HepG2 (cell line): ENCODE measurements at places on chromosomes 6 and 20. TPM values are rescaled to one million over a fixed set of nuclear protein-coding genes. Genes with fewer than 3 reads are reported as not detected.

Gene SLC22A7
- polyA plus RNA-seq, result 5.3 and 12.3 TPM in 2 replicates

DNA sequence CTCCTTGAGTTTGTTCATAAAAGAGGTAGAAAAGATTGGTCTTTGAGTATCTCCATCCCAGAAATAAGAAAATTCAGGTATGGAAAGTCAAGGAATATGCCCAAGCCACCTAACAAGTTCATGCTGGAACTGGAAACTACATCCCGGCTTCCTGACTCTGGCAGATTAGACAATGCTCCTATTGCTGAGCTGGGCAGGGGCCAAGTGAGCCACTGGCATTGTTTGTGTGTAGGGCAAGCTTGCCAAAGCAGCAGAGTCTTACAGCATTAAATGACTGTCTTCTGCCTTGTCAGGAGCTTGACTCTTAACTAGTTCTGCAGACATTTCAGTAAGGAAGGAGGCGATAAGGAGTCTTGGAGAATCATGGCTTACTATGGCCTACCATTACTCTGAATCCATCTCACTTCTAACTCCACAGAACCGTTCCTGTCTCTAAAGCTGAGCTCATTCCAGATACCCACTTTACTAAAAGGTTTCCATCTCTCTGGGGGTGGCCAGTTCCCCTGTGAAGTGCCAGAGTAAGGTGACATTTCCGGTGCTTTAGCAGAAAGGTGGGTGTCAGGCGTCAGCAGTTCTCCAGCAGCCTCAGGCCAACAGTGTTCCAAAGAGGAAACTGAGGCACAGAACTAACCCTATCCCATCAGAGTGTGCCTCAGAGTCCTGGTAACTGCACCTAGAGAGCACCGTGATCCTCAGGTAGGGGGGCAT, 30.1 kb downstream of the PRDM1 start:
- DNase-seq, result no peak

- DNase-seq, result no peak
These were observed 466.3 kb upstream of the PLCB4 start for GRCh38 chr20:8602389-8603116.

GRCh38 chr6:3529232-3529631, 72.4 kb upstream of the SLC22A23 start:
- no peak for DNase-seq

DNA sequence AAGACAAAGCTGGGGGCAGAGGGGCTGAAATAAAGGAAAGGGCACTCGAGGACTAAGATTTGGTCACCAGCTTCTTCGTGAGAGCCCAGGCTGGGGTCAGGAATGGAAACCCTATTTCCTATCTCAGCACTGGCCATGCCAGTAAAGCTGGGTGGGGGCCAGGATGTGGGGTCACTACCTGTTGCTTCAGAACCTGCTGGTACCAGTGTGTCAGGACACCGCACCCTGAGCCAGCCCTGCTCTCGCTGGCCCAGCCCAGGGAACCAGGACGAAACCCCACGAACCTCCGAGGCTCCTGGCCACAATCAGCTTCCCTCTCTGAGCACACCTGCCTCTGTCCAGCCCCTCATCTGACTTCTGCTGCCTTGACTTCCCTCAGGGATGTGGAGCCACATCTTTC, 2.1 kb downstream of the CDSN start:
- no peak for DNase-seq

- no peak for DNase-seq
These were observed 50.5 kb downstream of the REV3L start for GRCh38 chr6:111432511-111432910.
